ENCODE measurements at places on chromosomes 6 and 20. TPM values are rescaled to one million over a fixed set of nuclear protein-coding genes. Genes with fewer than 3 reads are reported as not detected.

METTL24 gene
- total RNA-seq: not detected

FUT9 gene
- total RNA-seq: not detected

CTSZ gene
- total RNA-seq: 119 TPM

CRISP2 gene
- total RNA-seq: not detected

RNF182 gene
- 3.9 TPM for total RNA-seq

OARD1 gene
- total RNA-seq: 14.4 TPM

RHAG gene
- total RNA-seq: not detected

DDAH2 gene
- total RNA-seq: 65.7 TPM

ADGRF5 gene
- total RNA-seq: not detected

PHACTR1 gene
- not detected for total RNA-seq

COL11A2 gene
- under 0.01 TPM for total RNA-seq

CNBD2 gene
- 2.0 TPM for total RNA-seq

HUS1B gene
- total RNA-seq: not detected

KCNK16 gene
- total RNA-seq: not detected

ULBP1 gene
- total RNA-seq: 4.3 TPM

OR2B2 gene
- not detected for total RNA-seq

SNRPB gene
- 597 TPM for total RNA-seq

OPN5 gene
- not detected for total RNA-seq

INSM1 gene
- not detected for total RNA-seq

SERPINB6 gene
- 138 TPM for total RNA-seq

SLC22A7 gene
- total RNA-seq: not detected

EYA4 gene
- total RNA-seq: 2.9 TPM

KCNK5 gene
- total RNA-seq: not detected

NOTCH4 gene
- 1.4 TPM for total RNA-seq

CUL9 gene
- total RNA-seq: 20.2 TPM

C2 gene
- total RNA-seq: 2.0 TPM

SYNE1 gene
- 42.0 TPM for total RNA-seq

SNAP25 gene
- total RNA-seq: 4.3 TPM

UBE3D gene
- 2.8 TPM for total RNA-seq

ZKSCAN4 gene
- 4.4 TPM for total RNA-seq

MMP24 gene
- 0.86 TPM for total RNA-seq

CST2 gene
- total RNA-seq: not detected

TFAP2A gene
- total RNA-seq: not detected

CFAP61 gene
- not detected for total RNA-seq

NHSL1 gene
- 0.89 TPM for total RNA-seq

RIN2 gene
- 35.7 TPM for total RNA-seq

HLA-DOA gene
- not detected for total RNA-seq

SNX14 gene
- 94.6 TPM for total RNA-seq

LGSN gene
- total RNA-seq: not detected

TCEA2 gene
- 4.8 TPM for total RNA-seq
